Smooth muscle cell of trachea (primary cell): ENCODE measurements at places on chromosomes 5 and 9. TPM values are rescaled to one million over a fixed set of nuclear protein-coding genes. Genes with fewer than 3 reads are reported as not detected.

The QRFP gene
- total RNA-seq, result not detected in 2 replicates

The PFN3 gene
- not detected in 2 replicates for total RNA-seq

The MSX2 gene
- 1.9 and 15.9 TPM in 2 replicates for total RNA-seq

The GARIN3 gene
- total RNA-seq, result not detected in 2 replicates

The CSF2 gene
- 0.17 TPM in 1 of 2 replicates, not detected in the other for total RNA-seq

The DAP gene
- 54.9 and 74.9 TPM in 2 replicates for total RNA-seq

The SAXO1 gene
- under 0.01 and 0.17 TPM in 2 replicates for total RNA-seq

The NSG2 gene
- not detected in 2 replicates for total RNA-seq

The RAD1 gene
- total RNA-seq, result 26.0 and 42.0 TPM in 2 replicates

The RAPGEF1 gene
- total RNA-seq, result 18.6 and 35.9 TPM in 2 replicates

The LCN12 gene
- total RNA-seq, result not detected in 2 replicates

The SPATA31D4 gene
- not detected in 2 replicates for total RNA-seq

The F2RL1 gene
- 8.6 and 15.9 TPM in 2 replicates for total RNA-seq

The OGN gene
- total RNA-seq, result 17.5 and 19.6 TPM in 2 replicates

The GFI1B gene
- 0.17 TPM in 1 of 2 replicates, not detected in the other for total RNA-seq

The LYRM7 gene
- 6.8 and 7.6 TPM in 2 replicates for total RNA-seq

The WNK2 gene
- 0.15 TPM in 1 of 2 replicates, not detected in the other for total RNA-seq

The LHX3 gene
- total RNA-seq, result under 0.01 TPM in 1 of 2 replicates, not detected in the other

The COQ4 gene
- 17.0 and 23.1 TPM in 2 replicates for total RNA-seq

The GPR21 gene
- 0.17 and 1.0 TPM in 2 replicates for total RNA-seq

The ZFP37 gene
- total RNA-seq, result 3.0 and 5.2 TPM in 2 replicates

The SLC9A3 gene
- 0.87 and 1.3 TPM in 2 replicates for total RNA-seq

The AGXT2 gene
- 0.17 TPM in 1 of 2 replicates, not detected in the other for total RNA-seq

The PCDH1 gene
- total RNA-seq, result 0.33 and 0.58 TPM in 2 replicates

The MAMDC2 gene
- 3.2 and 3.8 TPM in 2 replicates for total RNA-seq

The C6 gene
- not detected in 2 replicates for total RNA-seq

The SNCB gene
- 0.33 and 1.6 TPM in 2 replicates for total RNA-seq

The IFNA13 gene
- total RNA-seq, result not detected in 2 replicates

The OTULINL gene
- total RNA-seq, result under 0.01 and 0.17 TPM in 2 replicates

The ADAMTS12 gene
- total RNA-seq, result 8.9 and 12.1 TPM in 2 replicates

The GPR107 gene
- 31.1 and 37.2 TPM in 2 replicates for total RNA-seq

The EIF4EBP3 gene
- 1.5 and 3.3 TPM in 2 replicates for total RNA-seq

The SSBP2 gene
- 41.7 and 50.3 TPM in 2 replicates for total RNA-seq
